ENCODE measurements at places on chromosomes 1 and 21.

- DNase-seq = no peak
These were observed 86.6 kb downstream of the ASTN1 start for GRCh38 chr1:177077734-177078499.

DNA sequence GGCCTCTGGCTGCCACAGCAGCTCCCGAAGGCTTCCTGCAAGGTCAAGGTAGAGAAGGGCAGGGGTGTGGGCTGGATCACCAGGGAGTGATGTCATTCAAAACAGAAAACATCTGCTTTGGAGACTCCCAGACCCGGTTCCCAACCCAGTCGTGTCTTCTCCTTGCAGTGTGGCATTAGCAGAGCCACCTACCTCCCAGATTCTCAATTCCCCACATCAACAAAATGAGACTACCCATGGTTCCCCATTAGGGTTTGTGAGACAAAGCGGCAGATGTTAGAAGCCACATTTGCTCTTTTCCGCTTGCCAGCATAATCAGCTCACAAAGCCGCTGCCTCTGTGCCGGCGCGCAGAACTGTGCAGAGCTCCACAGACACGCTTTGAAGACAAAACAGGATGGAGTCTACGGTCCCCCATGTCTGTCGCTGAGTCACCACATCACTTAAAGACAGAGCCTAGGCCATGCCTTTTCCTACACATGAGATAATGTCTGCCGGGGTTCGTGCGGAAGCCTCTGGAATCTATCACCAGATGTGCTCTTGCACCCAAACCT is 12.5 kb downstream of the KIF17 start:
- DNase-seq = no peak

DNA sequence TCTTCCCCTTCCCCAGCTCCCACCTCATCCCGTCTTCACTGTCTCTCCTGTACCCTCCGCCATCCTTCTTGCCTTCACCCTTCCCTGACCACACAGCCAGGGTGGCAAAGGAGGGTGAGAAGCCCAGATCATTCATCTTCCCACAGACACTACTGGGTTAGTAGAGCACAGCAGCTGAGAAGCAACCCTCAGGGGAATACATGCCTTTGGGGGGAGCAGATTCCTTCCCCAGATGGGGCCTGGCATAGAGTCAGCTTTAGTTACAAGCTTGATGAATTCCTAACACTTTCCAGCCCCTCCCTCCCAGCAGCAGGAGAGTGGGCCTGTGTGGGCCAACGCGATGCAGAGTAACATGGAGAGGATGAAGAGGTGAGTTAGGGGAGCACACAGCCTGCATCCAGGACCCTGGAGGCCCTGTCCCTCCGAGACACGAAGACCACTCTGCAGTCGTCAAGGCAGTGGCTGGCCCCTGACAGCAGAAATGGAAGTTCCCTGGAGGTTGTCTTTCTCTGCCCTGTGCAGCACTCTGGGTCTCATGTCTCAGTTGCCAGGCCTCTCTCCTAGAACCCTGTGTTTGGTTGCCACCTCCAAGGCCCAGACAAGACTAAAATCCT is 8.8 kb upstream of the BTG2 start:
- no peak for DNase-seq

- no peak for DNase-seq
These were observed 270.4 kb downstream of the PTPRU start for GRCh38 chr1:29506678-29507225.

DNA sequence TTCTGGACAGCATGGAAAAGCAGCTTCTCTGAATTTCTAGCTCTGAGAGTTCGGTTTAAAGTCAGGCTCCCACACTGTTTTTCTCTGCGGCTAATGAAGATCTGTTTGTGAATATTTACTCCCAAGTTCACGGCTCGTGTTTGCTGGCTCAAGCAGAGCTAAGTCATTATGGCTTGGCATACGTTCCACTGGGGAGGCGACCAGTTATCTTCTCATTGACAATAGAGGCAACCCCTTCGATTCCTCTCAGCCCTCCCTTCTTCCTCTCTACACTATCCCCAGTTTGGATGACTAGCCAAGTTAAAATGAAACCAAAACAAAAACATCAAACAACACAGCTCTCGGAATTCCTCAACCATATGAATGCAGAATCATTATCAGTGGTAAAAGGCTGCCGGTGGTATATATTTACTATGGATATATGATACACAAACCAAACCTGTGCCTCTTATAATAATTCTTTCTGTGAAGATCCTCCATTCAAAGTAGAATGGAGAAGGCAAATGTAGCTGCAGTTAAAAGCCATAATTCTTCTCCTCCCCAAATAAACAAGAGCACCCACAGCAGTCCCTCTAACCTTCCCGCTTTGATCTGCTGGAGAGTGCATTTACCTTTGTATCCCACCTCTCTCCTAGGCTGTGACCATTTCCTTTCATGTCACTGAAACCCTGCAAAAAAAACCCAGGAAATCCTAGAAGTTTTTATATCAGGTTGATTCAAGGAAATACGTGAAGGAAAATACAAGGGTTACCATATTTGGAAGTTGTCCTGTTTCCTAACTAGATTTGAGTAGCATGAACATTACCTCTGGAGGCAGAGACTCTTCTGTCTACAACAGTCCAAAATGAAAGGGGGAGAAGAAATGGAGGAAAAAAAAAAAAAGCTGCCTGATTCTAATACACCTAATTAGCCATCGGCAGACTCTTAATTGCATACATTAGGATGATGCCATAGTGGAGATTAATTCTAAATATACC is 108.3 kb upstream of the USH2A start:
- DNase-seq = no peak

DNA sequence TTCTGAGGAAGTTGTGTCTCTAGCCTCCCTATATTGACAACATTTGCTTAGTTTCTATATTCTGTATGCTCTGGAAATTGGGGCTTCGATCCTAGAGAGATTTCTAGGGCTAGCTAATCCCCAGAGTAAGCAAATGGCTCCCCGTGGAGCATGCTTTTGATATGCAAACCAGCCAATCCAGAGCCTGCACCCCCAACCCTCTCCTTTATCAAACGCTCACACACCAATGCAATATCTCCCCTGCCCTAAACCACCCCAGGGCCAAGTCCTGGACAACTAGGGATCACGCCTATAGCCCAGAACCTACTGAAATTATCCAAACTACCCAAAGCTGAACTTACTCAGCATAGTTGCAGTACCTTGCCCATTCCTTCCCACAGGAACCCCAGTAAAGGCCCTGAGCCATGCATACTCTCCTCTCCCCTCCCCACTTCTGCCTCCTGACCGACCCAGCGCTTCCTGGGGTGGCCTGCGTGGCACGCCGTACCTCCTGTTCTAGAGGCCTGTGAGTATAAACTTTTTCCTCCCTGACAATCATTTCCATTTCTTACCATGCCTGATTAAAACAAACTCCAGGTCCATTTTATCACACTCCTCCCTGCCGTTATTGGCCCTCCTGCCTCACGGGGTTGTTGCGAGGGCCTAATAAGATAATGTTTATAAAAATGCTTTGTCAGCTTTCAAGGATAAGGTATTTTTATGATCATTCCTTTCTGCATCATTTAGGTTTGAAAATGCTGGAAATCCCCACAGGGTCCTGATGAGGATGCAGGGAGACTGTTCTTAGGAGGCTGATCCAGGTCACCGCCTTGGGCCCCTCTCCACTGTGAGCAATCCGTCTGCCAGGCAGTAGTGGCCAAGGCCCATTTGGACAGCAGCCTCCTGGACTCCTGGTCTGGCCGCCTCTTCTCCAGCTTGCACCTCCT is 102.7 kb downstream of the TENT5C start:
- no peak for DNase-seq
